ENCODE measurements at places on chromosomes 12 and 14. TPM values are rescaled to one million over a fixed set of nuclear protein-coding genes. Genes with fewer than 3 reads are reported as not detected.
A peak's percentile ranks its signal among the peaks of the same experiment; 100 is the strongest.

GRCh38 chr12:13149411-13149810 lies 45.9 kb upstream of the GSG1 start:
- no peaks in the 10 kb centered on the region for H3K36me3 ChIP-seq
- no peak for DNase-seq
- H3K4me1 ChIP-seq, result peaks cover 6% of the 10 kb centered on the region

DNA sequence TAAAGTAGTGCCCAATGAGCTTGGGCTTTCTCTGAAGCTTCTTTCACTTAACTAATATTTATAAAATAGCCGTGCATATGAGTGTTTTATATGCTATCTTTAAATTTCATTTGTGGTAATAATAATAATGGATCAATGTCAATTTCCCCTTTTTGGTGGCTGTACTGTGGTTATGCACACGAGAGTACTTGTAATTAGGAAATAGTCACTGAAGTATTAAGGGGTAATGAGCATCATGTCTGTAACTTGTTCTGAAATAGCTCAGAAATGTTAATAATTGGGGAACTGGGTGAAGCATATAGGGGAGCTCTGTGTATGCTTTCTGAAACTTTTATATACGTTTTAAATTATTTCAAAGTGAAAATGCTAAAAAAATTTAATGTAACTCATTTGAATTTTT lies 7.0 kb upstream of the RNASE8 start:
- H3K27ac ChIP-seq, result no peak overlapping the region
- no peak overlapping the region for H3K4me3 ChIP-seq
- DNase-seq, result no peak
- H3K4me1 ChIP-seq, result no peaks in the 10 kb centered on the region
- H3K36me3 ChIP-seq, result no peaks in the 10 kb centered on the region
- no peaks in the 10 kb centered on the region for H3K27me3 ChIP-seq

TPH2 gene
- total RNA-seq, result not detected

PRICKLE1 gene
- not detected for total RNA-seq

GRCh38 chr12:49779581-49779980 lies 38.2 kb downstream of the TMBIM6 start:
- peaks cover 15% of the 10 kb centered on the region for H3K4me1 ChIP-seq
- peaks cover 4% of the 10 kb centered on the region for H3K27me3 ChIP-seq
- H3K4me3 ChIP-seq, result no peak overlapping the region
- no peak overlapping the region for H3K27ac ChIP-seq
- H3K36me3 ChIP-seq, result no peaks in the 10 kb centered on the region

EML5 gene
- total RNA-seq, result 3.6 TPM

GRCh38 chr14:65277027-65277426 lies 135.5 kb upstream of the FUT8 start:
- DNase-seq, result no peak
- no peak overlapping the region for H3K27ac ChIP-seq
- no peaks in the 10 kb centered on the region for H3K27me3 ChIP-seq
- no peaks in the 10 kb centered on the region for H3K36me3 ChIP-seq

GRCh38 chr14:64569138-64569631 lies 19.4 kb downstream of the PPP1R36 start:
- H3K36me3 ChIP-seq, result no peaks in the 10 kb centered on the region
- H3K4me1 ChIP-seq, result no peaks in the 10 kb centered on the region
- DNase-seq, result no peak
- H3K27ac ChIP-seq, result no peak overlapping the region
- H3K27me3 ChIP-seq, result no peaks in the 10 kb centered on the region
- H3K4me3 ChIP-seq, result no peak overlapping the region

GRCh38 chr12:3972576-3972975 lies 99.4 kb upstream of the PARP11 start:
- peaks cover 58% of the 10 kb centered on the region for H3K4me1 ChIP-seq
- H3K36me3 ChIP-seq, result no peaks in the 10 kb centered on the region
- H3K27ac ChIP-seq, result no peak overlapping the region
- DNase-seq, result peak; percentile 24

MSI1 gene
- total RNA-seq, result 0.22 TPM

STAC3 gene
- 1.4 TPM for total RNA-seq

SMOC1 gene
- not detected for total RNA-seq

- no peaks in the 10 kb centered on the region for H3K36me3 ChIP-seq
- no peaks in the 10 kb centered on the region for H3K27me3 ChIP-seq
- no peak for DNase-seq
- H3K4me3 ChIP-seq, result no peak overlapping the region
- H3K4me1 ChIP-seq, result no peaks in the 10 kb centered on the region
Measured at GRCh38 chr12:54229624-54230212, 40.9 kb upstream of the SMUG1 start.

DNA sequence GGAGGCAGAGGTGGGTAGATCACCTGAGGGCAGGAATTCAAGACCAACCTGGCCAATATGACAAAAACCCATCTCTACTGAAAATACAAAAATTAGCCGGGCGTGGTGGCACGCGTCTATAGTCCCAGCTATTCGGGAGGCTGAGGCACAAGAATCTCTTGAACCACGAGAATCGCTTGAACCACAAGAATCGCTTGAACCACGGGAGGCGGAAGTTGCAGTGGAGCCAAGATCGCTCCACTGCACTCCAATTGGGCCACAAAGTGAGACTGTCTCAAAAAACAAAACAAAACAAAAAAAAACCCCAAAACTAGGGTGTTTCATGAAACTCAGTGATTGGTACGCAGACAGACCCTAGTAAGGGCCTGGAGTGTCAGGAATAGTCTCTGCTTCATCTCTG lies 6.4 kb upstream of the ARF6 start:
- no peak overlapping the region for H3K4me3 ChIP-seq
- H3K27ac ChIP-seq, result no peak overlapping the region
- no peaks in the 10 kb centered on the region for H3K27me3 ChIP-seq
- H3K36me3 ChIP-seq, result no peaks in the 10 kb centered on the region
- DNase-seq, result no peak

DNA sequence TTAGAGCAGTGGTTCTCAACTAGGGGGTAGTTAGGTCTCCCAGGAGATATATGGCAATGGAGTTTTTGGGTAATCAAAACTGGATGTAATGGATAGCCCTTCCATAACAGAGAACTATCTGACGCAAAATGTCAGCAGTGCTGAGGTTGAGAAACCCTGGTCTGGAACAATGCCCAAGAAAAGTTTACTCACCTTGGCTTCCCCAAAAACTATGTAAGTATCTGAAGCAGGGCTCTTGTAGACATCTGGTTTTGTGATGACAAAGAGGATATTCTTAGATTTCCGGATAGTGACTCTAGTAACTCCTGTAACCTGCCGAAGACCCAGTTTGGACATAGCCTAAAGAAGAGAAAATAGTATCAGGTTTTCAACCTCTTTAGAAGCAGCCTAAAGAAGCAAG lies 11.8 kb downstream of the NACA start:
- H3K27me3 ChIP-seq, result no peaks in the 10 kb centered on the region
- no peak overlapping the region for H3K27ac ChIP-seq

DNA sequence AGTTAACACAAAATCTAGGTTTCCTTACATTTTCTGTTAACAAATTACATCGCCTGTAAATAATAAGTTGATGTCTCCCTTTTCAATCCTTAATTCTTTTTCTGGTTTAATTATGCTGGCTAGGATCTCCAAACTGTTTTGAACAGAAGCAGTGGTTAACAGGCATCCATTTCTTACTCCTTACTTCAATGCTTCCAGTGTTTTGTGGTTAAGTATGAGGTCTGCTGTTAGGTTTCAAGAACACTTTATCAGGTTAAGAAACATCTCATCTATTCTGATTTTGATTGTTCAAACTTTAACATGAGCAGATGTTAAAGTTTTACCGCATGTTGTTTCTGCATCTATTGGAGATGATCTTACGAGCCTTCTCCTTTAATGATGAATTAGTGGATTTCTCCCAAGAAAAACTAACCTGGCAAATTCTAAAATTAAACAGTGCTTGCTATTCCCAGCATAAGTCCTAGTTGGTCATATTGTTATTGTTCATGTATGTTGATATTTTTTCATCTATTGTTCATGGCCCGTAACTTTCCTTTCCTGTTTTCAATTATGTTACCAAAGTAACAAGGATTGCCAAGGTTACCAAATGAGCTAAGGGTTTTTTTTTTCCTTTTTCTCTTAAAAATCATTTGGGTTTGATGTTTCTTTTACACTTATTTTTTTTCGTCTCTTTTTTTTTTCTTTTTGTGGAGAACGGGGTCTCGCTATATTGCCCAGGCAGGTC lies 33.4 kb downstream of the POLE start:
- DNase-seq, result no peak
- H3K4me3 ChIP-seq, result no peak overlapping the region
- no peaks in the 10 kb centered on the region for H3K4me1 ChIP-seq
- H3K27me3 ChIP-seq, result no peaks in the 10 kb centered on the region
- H3K27ac ChIP-seq, result no peak overlapping the region
- H3K36me3 ChIP-seq, result peaks cover 23% of the 10 kb centered on the region

- H3K4me3 ChIP-seq, result no peak overlapping the region
- DNase-seq, result no peak
- no peaks in the 10 kb centered on the region for H3K36me3 ChIP-seq
- no peak overlapping the region for H3K27ac ChIP-seq
- H3K4me1 ChIP-seq, result no peaks in the 10 kb centered on the region
Measured at GRCh38 chr14:69037790-69038454, 58.8 kb upstream of the ACTN1 start.

TMEM179 gene
- not detected for total RNA-seq

- H3K27me3 ChIP-seq, result no peaks in the 10 kb centered on the region
- H3K27ac ChIP-seq, result no peak overlapping the region
- DNase-seq, result no peak
- no peaks in the 10 kb centered on the region for H3K36me3 ChIP-seq
Measured at GRCh38 chr14:77791225-77791600, 8.7 kb upstream of the ADCK1 start.

- H3K27me3 ChIP-seq, result no peaks in the 10 kb centered on the region
- DNase-seq, result no peak
- no peak overlapping the region for H3K27ac ChIP-seq
Measured at GRCh38 chr12:118503476-118503875, 127.1 kb downstream of the SUDS3 start.

DNA sequence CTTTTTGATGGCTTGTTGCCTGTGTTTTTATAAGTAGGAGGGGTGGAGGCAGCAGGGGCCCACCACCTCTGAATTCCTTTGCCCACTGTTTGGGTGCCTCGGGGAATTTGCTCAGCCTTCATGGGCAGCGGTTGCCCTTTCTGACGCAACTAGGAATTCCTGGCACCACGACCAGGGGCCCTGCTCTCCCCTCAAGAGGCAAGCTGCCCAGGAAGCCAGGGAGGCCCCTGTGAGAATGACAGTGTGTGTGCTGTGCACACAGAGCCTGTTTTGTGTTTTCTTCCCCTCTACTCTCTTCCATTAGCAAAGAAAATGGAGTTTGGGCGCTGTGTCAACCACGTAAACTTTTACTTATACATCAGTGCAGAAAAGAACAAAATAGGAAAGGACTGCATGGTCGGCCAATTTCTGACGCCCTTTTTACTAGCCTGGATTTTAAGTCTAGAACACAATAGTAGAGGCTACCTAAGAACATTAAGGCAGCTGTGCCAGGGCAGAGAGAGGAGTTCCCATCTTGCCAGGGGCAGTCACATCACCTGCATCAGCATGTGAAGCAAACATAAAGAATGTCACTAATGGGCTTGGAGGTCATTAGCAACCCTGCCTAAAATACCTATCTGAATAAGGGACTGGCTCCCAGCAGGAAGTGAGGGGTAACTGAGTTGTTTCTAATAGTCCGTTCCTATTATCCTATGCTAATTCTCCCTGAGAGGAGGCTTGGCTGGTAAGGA lies 17.9 kb upstream of the PTGR2 start:
- H3K4me3 ChIP-seq, result no peak overlapping the region
- no peaks in the 10 kb centered on the region for H3K36me3 ChIP-seq
- no peaks in the 10 kb centered on the region for H3K4me1 ChIP-seq
- no peak for DNase-seq

RNU6-8 gene
- not detected for total RNA-seq

B3GNT4 gene
- total RNA-seq, result 0.18 TPM

GRCh38 chr12:51493281-51493680 lies 68.7 kb downstream of the SLC4A8 start:
- H3K36me3 ChIP-seq, result no peaks in the 10 kb centered on the region
- no peak for DNase-seq
- no peaks in the 10 kb centered on the region for H3K4me1 ChIP-seq
- no peak overlapping the region for H3K27ac ChIP-seq
- H3K27me3 ChIP-seq, result no peaks in the 10 kb centered on the region

HECTD1 gene
- total RNA-seq, result 101 TPM

DNA sequence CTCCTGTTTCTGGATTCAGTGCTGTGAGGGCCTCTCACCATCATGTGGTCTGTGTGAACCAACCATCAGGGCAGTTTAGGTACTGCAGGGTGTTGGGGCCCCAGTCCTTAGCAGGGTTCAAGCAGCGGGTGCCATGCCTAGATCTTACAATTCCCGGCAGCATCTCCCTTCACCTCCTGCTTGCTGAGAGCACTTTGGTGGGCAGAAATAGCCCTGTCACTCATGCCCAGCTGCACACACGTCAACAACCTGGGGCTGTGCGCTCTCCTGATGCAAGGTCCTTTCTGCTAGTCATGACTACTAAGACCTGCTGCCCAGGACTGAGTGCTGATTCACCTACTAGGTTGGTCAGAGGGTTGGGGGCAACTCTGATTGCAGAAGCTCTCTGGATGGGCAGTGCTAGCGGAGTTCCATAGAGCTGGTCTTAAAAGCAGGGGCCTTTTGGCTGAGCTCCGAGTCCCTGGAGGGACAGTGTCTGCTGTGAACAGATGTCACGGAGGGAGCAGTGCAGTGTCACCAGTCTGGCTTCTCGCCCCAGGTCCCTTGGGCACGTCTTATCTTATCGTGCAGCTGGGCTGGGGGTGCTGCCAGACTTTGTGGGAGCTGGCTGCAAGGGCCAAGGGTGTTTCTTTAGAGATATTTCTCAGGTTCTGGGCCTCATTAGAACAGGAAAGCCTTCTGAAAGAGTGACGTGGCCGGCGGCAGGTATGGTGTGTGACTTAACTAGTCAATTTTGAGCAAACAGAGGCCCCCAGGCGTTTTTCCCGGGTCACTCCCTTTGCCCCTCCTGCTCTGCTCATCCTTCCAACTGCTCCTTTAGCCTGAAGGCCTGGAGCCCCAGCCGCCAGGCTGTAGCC lies 71.8 kb downstream of the NINJ2 start:
- DNase-seq, result no peak
- H3K4me3 ChIP-seq, result no peak overlapping the region
- peak overlapping the region; percentile 24 for H3K27ac ChIP-seq
- no peaks in the 10 kb centered on the region for H3K27me3 ChIP-seq

NEUROD4 gene
- total RNA-seq, result not detected

- DNase-seq, result no peak
- H3K27me3 ChIP-seq, result no peaks in the 10 kb centered on the region
- H3K27ac ChIP-seq, result no peak overlapping the region
- H3K4me3 ChIP-seq, result no peak overlapping the region
- H3K4me1 ChIP-seq, result peaks cover 34% of the 10 kb centered on the region
Measured at GRCh38 chr12:12735301-12735700, 18.1 kb downstream of the CDKN1B start.

CLEC7A gene
- 0.68 TPM for total RNA-seq

PROX2 gene
- 0.33 TPM for total RNA-seq

IL23A gene
- total RNA-seq, result 29.6 TPM

HOXC5 gene
- not detected for total RNA-seq

- H3K27me3 ChIP-seq, result peaks cover 9% of the 10 kb centered on the region
- H3K4me3 ChIP-seq, result peak overlapping the region; percentile 17
- no peaks in the 10 kb centered on the region for H3K4me1 ChIP-seq
- no peak overlapping the region for H3K27ac ChIP-seq
- no peaks in the 10 kb centered on the region for H3K36me3 ChIP-seq
Measured at GRCh38 chr12:24561882-24562770, 386.8 kb downstream of the BCAT1 start.

SAMD4A gene
- 2.4 TPM for total RNA-seq

CYP27B1 gene
- 7.4 TPM for total RNA-seq

TM7SF3 gene
- total RNA-seq, result 42.9 TPM

GRCh38 chr12:85182699-85183098 lies 97.3 kb upstream of the ALX1 start:
- H3K4me3 ChIP-seq, result no peak overlapping the region
- no peaks in the 10 kb centered on the region for H3K36me3 ChIP-seq

- no peaks in the 10 kb centered on the region for H3K36me3 ChIP-seq
- H3K4me1 ChIP-seq, result no peaks in the 10 kb centered on the region
- no peaks in the 10 kb centered on the region for H3K27me3 ChIP-seq
- no peak overlapping the region for H3K4me3 ChIP-seq
Measured at GRCh38 chr12:1883513-1883912, 34.9 kb downstream of the CACNA2D4 start.
